ENCODE measurements at places on chromosomes 16 and 17. TPM values are rescaled to one million over a fixed set of nuclear protein-coding genes. Genes with fewer than 3 reads are reported as not detected.
A peak's percentile ranks its signal among the peaks of the same experiment; 100 is the strongest.

Gene ZNF19
- 6.2 TPM for total RNA-seq

Gene PDE6G
- total RNA-seq: not detected

Gene PITPNM3
- total RNA-seq: 1.8 TPM

GRCh38 chr16:66618588-66619375 is 14.3 kb downstream of the CMTM3 start:
- peak overlapping the region; percentile 55 for H3K4me3 ChIP-seq
- H3K4me1 ChIP-seq: peaks cover 62% of the 10 kb centered on the region
- H3K36me3 ChIP-seq: no peaks in the 10 kb centered on the region
- no peaks in the 10 kb centered on the region for H3K27me3 ChIP-seq

- H3K4me3 ChIP-seq: no peak overlapping the region
- no peak overlapping the region for H3K27ac ChIP-seq
- no peaks in the 10 kb centered on the region for H3K4me1 ChIP-seq
- no peaks in the 10 kb centered on the region for H3K36me3 ChIP-seq
- DNase-seq: peak; percentile 25
Measured at GRCh38 chr16:5895137-5895536, 797.5 kb upstream of the EEF2KMT start.

Gene YPEL2
- 24.2 TPM for total RNA-seq

DNA sequence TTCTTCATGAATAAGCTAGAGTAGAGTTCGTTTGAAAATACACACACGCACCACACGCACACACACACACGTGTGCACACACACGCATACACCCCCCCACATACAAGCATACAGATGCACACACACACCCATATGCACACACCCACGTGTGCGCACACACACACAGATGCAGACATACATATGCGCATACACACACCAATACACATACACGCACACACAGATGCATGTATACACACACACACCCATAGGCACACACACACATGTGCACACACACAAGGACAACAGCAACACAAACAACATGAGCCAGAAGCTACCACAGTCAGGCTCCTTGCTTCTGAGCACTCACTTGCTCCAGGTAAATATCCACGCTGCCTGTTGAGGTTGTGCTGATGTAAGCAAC is 5.1 kb downstream of the IFT140 start:
- H3K4me3 ChIP-seq: no peak overlapping the region
- DNase-seq: no peak
- H3K27ac ChIP-seq: no peak overlapping the region
- H3K4me1 ChIP-seq: peaks cover 20% of the 10 kb centered on the region
- peaks cover 20% of the 10 kb centered on the region for H3K36me3 ChIP-seq

DNA sequence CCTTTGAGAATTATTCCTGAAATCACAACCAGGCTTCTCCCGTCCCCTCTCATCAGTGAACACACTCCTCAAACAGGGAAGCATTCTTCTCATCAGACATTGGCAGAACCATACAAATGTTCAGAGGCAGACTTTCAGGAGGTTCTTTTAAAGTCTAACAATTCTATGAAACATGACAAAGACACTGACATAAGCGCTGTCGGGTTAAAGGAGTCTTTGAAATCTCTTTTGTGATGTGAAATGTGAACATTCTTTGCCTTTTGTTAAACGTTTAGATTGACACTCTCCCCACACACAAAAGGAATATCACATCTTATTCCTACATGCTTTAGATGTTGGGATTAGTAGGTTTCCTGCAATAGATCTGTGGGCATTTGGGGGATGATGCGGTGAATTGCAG is 63.9 kb downstream of the NETO2 start:
- H3K27me3 ChIP-seq: no peaks in the 10 kb centered on the region
- H3K4me3 ChIP-seq: no peak overlapping the region
- no peaks in the 10 kb centered on the region for H3K4me1 ChIP-seq
- H3K27ac ChIP-seq: no peak overlapping the region
- no peaks in the 10 kb centered on the region for H3K36me3 ChIP-seq
- no peak for DNase-seq

DNA sequence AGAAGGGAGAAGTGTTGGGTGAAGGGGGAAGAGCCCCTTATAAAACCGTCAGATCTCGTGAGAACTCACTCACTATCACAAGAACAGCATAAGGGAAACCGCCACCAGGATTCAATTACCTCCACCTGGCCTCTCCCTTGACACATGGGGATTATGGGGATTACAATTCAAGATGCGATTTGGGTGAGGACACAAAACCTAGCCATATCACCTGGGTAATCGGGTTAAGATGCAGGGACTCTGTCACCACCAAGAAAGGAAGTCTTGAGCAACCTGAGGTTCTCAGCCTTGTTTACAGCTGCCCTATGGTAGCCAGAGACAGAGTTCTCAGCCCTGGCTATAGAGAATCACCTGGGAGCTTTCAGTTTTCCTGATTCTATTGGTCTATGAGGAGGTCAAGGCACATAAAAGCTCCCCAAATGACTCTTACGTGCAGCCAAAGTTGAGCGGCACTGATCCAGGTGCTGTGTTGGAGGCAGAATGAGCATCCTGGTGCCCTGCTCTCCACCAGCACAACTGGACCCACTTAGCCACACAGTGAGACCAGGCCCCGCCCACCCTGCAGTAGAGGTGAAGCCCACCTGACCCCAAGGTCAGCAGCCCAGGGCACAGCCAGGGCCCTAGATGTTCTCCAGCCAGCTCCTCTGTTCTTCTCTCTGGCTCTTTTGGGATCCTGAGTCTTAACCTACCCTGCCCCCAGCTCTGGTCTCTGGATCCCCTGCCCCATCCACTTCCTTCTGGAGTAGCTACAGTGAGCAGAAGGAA is 138.5 kb upstream of the CDH5 start:
- no peak overlapping the region for H3K4me3 ChIP-seq
- peaks cover 8% of the 10 kb centered on the region for H3K27me3 ChIP-seq
- DNase-seq: no peak

GRCh38 chr17:34481779-34482178 is 97.6 kb upstream of the TMEM132E start:
- no peaks in the 10 kb centered on the region for H3K4me1 ChIP-seq
- no peaks in the 10 kb centered on the region for H3K27me3 ChIP-seq
- no peak overlapping the region for H3K4me3 ChIP-seq
- no peaks in the 10 kb centered on the region for H3K36me3 ChIP-seq
- H3K27ac ChIP-seq: no peak overlapping the region
- no peak for DNase-seq

- no peaks in the 10 kb centered on the region for H3K27me3 ChIP-seq
- H3K4me1 ChIP-seq: no peaks in the 10 kb centered on the region
- H3K27ac ChIP-seq: no peak overlapping the region
- H3K36me3 ChIP-seq: peaks cover 21% of the 10 kb centered on the region
- H3K4me3 ChIP-seq: no peak overlapping the region
- DNase-seq: no peak
Measured at GRCh38 chr17:13550291-13550690, 51.4 kb downstream of the HS3ST3A1 start.

DNA sequence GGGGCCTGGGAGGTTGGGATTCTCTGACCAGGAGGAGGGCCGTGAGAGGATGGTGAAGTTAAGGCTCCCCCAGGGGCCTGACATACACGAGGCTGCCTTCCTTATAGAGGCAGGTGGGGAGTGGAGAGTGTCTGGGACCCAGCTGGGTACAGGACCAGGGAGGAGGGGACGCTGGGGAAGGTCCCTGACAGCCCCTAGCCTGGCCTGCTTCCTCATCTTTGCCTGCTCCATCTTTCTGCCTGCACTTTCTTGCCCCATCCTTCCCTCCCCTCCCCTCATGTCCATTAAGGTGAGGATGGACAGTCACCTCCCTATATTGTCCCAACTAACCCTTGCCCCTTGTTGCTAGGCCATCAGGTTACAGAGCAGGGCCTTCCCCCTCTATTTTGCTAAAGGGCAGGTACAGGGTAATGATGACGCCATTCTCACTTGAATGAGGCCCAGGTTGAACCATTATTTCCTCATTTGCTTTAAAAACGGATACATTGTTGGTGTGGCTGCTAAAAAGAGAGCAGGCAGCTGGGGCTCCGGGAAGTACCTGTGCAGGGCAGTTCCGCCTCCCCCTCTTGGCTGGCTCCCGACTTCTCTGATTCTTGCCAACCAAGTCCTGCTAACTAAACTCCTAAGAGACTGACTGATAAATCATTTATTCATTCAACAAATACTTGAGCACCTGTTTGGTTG is 1.3 kb downstream of the C17orf99 start:
- no peak overlapping the region for H3K4me3 ChIP-seq
- H3K36me3 ChIP-seq: no peaks in the 10 kb centered on the region
- H3K4me1 ChIP-seq: no peaks in the 10 kb centered on the region
- H3K27ac ChIP-seq: no peak overlapping the region

Gene ATAD5
- total RNA-seq: 1.8 TPM
